ENCODE measurements at places on chromosomes 3 and 15.

DNA sequence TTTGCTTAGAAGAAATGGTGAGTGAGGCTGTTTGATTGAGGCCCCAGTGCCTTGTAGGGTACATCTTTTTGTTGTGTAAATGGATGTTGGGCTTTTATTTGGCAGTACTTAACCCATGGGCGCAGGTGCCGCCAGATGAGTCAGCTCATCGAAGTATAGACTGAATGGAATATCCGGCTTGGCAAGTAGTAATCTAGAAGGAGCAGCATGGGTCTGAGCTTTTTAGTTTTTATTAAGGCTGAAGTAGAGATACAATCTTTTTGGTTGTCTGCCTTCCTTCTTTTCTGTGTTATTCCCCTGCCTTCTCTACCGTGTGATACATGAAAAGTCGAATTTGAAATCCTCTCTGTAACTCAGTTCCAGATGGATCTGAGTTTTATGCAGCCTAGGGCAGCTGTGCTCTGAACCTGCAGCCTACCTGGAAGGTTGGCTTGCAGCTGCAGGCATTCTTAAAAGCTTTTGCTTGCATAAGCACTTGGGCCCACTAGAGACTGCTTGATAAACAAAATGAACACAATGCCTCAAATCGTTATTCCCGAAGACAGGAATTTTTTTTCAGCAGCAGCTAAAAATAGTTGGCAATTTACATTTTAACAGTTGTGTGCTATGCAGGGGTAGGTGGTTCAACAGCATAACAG, 177.5 kb upstream of the CGNL1 start:
- DNase-seq: no peak

DNA sequence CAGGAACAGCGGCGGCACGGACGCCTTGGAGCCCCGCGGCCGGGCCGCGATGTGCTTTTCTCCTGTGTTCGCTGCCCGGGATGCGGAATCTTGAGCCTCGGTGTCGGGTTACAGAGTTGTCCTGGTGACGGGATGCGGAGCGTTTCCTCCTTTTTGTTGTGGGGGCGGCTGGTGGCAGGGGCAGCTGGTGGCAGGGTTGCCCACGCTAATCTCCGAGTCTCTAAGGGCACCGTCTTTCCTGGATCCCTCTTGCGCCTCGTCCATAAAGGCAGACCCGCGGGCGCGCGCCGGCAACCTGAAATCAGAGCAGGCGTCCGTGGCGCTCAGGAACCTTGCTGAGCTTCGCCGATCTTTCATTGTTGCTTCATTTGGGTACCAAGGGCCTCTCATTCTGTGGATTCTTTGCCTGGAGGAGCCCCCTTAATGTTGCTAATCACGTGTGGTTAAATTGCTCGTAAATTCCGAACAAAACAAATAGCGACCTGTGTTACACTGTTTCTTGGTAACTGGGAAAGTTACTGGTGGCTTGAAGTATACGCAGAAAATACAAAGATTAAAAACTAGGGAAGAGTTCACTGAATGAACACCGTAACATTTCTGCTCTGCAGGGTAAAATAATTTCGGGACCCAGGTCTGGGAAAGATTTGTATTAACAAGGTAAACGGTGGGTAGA, 844 bp upstream of the PFN2 start:
- peak; percentile 33 for DNase-seq

GRCh38 chr3:132507657-132508056, 89.4 kb upstream of the ACKR4 start:
- no peak for DNase-seq

DNA sequence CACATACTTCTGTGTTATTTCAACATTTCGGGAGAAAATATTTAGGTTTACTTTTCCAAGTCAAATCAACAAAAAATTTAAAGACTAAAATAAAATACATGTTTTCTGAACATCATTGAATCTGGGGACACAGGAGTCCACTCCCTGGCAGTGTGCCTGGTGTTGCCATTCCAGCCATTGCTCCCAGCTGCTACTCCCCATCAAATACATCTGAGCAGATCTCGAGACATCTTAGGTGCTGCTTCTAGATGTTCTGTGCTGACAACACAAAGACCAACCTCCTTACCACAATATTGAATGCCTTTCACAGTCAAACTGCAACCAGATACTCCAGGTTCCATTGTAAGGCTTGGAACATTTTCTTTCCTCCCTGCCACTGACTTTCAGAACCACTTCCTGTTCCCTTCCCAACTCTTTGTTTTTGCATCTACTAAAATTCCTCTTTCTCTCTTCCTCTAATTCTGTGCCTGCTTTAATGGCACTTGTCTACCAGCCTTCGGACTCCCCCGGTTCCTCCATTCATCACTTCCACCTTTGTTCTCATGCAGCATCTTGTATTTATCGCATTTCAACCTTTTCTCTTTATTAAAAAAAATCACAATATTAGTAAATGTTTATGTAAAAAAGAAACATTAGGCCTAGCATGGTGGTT, 81.1 kb upstream of the SLC4A7 start:
- DNase-seq: no peak

DNA sequence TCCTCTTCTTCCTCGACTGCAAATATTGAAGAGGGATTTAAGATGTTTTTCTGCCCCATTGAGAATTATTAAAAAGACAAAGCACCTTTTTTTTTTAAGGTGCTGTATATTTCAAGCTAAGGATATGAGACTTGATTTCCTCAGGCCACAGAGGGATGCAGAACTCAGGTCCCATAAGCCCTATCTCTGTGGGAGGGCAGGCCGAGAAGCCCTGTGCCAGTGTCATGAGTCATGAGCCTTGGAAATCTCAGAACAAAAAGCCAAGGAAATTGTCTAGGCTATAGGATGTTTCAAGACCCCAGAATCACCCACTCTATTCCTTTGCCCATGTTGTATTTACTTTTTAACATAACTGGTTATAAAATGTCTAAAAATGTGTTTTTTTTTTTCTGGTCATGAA, 7.3 kb downstream of the ESYT3 start:
- DNase-seq: no peak

GRCh38 chr3:11878837-11879236, 32.2 kb upstream of the TAMM41 start:
- DNase-seq: no peak

GRCh38 chr3:157128771-157129681, 30.9 kb downstream of the CCNL1 start:
- DNase-seq: no peak

- no peak for DNase-seq
These were observed 5.7 kb downstream of the CCDC32 start for GRCh38 chr15:40558952-40559742.

GRCh38 chr3:149934524-149934923, 36.2 kb downstream of the PFN2 start:
- no peak for DNase-seq

GRCh38 chr15:59835776-59836175, 146.7 kb upstream of the BNIP2 start:
- no peak for DNase-seq

DNA sequence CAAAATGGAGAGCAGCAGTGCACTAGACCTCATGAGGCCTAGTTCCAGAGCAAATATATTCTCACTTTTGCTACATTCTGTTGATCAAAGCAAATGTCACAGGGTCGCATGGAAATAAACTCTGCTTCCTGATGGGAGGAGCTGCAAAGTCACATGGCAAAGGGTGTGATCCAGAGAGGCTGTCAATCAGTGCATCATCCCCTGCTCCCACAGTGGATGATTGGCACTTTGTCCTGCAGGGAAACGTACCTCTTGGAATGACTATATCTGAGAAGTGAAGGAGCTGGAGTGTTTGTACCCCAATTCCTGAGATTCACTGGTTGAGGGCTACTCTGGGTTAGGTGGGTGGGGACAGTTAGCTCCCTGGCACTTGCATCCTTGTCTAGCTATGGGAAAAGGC, 195.1 kb upstream of the CTDSPL start:
- no peak for DNase-seq

GRCh38 chr3:53169832-53170324, 8.9 kb downstream of the PRKCD start:
- DNase-seq: peak; percentile 39

DNA sequence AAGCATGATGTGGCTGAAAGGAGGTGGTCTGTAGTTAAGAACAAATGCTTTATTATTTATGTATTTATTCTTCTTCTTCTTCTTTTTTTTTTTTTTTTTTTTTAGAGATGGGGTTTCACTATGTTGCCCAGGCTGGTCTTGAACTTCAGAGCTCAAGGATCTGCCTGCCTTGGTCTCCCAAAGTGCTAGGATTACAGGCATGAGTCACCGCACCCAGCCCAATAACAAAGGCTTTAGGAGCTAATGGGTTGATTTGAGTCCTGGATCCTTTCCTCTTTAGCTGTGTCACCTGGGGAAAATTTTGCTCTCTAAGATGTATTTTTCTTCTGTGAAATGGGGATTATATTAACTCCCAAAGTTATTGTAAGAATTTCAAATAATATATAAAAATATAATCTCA, 168.8 kb downstream of the PEX5L start:
- no peak for DNase-seq

GRCh38 chr3:124094496-124094895, 102.6 kb upstream of the ROPN1 start:
- DNase-seq: no peak

GRCh38 chr15:41695750-41696436, 35.7 kb downstream of the MGA start:
- peak; percentile 60 for DNase-seq

GRCh38 chr15:88974392-88974791, 61.2 kb upstream of the MFGE8 start:
- DNase-seq: no peak

- DNase-seq: peak; percentile 14
These were observed 62.1 kb downstream of the RASGRF1 start for GRCh38 chr15:79028411-79028964.

GRCh38 chr3:182608832-182609231, 184.5 kb upstream of the ATP11B start:
- DNase-seq: no peak

All from naive B cell (primary cell).